ENCODE measurements at places on chromosomes 3 and 15.

GRCh38 chr3:15345608-15346137, 13.3 kb upstream of the SH3BP5 start:
- DNase-seq = no peak

DNA sequence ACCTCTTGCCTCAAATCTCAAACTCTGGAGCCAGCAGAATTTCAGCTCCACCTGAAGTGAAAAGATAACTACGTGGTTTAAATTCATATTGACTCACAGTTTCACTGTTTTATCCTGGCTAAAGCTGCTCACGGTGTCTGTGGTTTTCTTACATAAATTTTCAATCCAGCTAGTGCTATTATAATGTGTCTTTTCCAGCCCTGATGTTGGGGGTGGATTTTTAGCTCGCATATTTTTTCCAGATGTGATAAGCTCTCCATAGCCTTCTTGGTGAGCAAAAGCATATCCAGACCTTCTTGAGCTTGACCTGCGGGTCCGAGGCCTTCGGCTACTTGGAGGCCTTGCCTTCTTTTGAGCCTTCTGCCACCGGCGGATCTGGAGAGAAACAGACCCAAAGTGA, 239.3 kb downstream of the DTWD1 start:
- no peak for DNase-seq

DNA sequence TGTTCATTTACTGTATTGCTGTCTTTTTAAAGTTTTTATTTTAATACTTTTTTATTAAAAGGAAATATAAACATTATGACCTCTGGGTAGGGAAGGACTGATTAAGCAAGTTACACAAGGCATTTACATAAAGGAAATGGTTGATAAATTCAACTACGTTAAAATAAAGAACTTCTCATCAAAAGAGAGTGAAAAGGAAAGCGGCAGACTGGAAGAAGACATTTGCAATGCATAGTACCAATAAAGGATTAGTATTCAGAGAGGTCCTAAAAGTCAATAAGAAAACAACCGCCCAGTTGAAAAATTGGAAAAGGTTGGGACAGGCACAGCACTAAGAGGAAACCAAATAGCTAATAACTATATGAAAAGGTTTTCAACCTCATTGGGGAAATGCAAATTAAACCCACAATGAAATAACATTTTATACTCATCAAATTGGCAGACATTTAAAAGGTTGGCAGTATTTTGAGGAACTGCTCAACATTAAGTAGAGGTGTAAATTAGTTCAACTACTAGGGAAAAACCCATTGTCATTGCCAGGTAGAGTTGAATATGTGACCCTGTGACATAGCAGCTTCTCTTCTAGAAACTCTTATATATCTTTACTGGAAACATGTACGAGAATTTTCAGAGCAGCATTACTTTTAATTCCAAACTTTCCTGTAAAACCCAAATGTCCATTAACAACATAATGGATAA, 9.5 kb downstream of the PDE8A start:
- DNase-seq = no peak

- DNase-seq = no peak
Measured at GRCh38 chr3:130316169-130316568, 29.3 kb upstream of the COL6A5 start.

- DNase-seq = no peak
Measured at GRCh38 chr3:32045091-32045915, 61.1 kb upstream of the GPD1L start.

DNA sequence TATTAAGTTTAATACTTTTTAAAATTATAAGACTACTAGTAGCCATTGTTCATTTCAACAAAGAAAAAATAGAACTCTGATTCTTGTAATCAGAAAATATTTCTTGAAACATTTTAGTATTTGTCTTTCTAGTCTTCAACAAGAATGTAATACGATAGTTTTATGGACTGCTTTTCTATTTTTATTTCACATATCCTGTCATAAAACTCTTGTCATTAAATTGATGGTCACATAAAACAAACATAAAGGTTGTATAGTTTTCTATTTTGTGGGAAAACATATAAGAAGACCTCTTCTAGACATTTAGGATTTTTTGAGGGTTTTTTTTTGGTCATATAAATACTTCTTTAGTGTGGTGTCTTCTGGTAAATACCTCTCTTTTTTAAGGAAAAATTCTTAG, 62.4 kb downstream of the ATP2C1 start:
- DNase-seq = no peak

GRCh38 chr3:185153171-185153771, 411 bp upstream of the C3orf70 start:
- no peak for DNase-seq

DNA sequence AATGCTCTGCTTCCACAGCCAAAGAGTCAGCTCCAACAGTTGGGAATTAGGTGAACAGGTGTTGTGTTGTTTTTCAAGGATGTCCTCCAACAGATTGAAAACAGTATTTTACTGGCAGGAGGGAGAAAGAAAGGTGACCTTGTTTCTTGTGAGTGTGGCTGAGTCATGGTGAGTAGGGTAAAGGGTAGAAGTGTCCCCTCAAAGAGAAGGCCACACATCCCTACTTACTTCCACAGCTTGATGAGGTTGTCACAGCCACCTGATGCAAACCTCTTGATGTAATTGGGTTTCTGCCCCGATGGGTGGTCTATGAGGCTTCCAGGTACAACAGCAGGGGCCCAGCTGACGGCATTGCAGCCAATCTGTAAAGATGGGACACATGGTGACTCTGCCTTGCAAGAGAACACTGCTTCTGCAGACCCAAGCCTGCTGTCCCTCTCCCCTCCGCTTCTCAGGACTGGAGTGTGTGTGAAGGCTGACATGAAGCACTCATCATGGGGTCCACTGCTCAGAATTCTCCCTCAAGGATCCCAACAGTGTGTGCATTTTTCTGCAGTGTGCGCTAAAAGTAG, 12.7 kb upstream of the GHRL start:
- DNase-seq = no peak

DNA sequence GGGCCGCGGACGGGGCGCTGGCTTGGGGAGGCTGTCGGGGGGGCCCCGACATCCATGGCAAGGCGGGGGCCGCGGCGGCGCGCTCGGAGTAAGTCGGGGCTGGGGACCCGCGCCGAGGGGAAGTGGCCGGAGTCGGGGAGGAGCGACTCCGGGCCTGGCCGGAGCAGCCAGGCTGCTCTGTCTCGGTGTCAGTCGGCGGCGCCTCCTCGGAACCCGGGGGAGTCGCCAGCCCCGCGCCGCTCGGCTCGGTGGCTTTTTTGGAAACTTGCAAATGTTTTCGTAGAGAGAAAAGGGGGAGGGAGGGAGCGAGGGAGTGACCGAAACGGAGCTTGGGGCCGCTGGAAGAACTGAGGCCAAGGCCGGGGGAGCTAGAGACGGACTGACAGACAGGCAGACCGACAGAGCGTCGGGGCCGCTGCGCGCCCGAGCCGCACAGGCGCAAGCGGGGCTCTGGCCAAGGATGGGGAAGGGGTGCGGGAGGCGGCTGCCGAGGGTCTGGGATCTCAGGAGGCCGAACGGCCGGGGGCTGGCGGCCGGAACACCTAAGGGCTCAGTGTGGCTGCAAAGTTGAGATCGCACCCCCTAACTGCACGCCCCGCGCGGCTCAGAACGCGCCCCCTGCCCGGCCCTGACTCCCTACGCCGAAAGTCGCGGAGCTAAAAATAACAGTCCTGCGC, 5.0 kb downstream of the PTH1R start:
- DNase-seq = no peak

DNA sequence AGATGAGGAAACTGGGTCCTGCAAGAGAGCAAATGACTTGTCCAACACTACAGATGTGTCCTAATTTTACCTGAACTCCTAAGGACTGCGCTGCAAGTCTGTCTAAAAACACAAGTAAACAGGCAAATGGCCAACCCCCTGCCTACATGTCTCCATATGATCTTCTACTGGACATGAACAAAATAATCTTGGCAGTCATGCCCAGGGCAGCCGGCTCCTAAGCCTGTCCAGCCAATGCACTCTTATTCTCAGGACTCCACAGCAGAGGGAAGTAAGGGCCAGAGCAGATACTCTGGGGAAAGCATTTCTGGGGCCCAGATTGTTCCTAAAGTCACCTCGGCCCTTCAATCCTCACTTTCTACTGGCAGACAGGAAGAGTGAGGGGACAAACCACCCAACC, 10.3 kb downstream of the COLQ start:
- DNase-seq = no peak

- no peak for DNase-seq
Measured at GRCh38 chr3:127043731-127044510, 61.0 kb downstream of the PLXNA1 start.

- DNase-seq = no peak
Measured at GRCh38 chr3:64224826-64225610, at the start of gene PRICKLE2. Gene PRICKLE2 (minus strand): TSS chr3:64225466. CDS start chr3:64198927, 26,539 bp downstream.

- DNase-seq = no peak
Measured at GRCh38 chr15:36501063-36501678, 78.3 kb upstream of the CDIN1 start.

DNA sequence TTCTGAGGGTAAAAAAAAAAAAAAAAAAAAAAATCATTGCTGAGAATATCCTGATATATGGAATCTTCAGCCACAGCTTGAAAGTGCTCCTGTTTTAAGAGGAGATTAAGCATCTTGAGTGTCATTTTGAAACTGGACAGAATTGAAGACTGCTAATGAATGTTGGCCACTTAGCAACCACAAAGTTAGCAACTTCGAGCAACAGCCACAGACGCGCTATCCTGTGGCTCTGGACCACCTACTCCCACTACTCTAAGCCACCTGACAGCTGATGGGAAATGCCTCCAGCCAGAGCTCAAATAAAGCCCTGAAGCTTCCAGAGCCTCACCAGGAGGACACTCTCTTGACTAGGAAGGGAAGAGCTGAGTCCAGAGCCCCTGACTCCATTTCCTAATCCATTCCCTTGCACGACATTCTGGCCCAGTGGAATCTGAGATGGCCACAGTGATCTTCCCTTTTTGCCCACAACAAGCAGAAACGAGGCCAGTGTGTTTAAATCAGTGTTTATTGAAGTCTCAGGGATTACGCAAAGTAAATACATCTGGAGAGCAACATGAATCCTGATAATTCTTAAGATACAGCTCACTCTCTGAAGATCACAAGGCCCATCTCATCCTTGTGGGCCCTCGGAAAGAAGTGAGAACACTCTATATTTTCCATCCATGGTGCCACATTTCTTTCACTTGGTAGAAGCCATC, 58.6 kb downstream of the TMEM212 start:
- no peak for DNase-seq

DNA sequence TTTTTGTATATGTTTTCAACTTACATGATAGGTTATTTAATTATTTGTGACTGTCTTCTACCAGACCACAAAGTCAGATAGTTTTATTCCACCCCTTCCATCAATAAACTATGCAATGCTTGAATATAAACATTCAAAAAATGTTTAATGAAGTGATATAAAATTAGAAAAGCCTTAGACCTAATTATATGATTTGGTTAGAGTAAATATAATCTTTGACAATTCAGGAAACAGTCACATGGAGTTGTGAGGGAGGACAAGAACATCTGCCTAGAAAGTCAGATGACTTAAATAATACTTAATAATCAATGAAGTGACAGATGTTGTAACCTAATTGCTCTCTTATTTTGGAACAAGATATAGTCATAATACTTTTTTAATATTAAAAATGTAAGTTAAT, 710.3 kb downstream of the ZBBX start:
- DNase-seq = no peak

DNA sequence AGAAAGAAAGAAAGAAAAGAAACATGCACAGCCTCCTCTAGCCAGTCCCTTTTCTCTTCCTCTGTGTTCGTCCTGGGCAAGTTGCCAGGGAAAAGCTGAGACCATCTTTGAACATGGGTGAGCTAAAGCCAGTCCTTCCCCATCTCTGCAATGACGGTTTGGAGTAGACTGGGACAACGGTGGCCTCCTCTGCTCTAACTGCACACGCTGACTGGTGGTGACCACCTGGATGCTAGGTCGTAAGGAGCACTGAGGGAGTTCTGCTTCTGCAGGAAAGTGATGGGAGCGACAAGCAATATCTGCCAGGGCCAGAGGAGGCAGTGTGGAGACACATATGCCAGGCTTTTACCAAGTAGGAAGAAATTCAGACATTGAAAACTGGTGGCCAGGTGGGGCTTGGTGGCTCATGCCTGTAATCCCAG, 111.7 kb downstream of the NUP210 start:
- DNase-seq = no peak

DNA sequence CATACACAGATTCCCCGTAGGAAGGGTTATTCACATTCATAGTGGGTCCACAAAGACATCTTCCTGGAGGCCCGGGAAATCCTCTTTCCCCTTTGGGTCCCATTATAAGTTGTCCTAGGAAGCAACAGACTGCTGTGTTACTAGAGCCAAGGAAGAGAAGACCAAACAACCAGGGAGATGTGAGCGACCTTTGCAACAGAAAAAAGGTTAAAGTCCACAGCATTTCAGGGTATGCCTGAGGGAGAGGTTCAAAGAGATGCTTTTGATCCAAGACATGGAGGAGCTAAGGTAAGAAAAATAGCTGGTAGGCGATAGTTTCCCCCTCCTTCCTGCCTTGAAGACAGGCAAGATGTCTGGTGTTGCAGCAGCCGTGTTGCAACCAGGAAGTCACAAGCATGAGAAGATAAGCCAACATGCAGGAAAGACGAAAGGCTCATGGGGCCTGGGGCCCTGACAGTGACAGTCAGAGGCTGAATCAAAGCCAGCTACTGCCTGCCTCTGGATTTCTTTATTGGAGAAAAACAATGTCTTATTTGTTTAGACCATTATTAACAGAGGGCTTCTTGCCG, 30.9 kb downstream of the EAF1 start:
- no peak for DNase-seq

DNA sequence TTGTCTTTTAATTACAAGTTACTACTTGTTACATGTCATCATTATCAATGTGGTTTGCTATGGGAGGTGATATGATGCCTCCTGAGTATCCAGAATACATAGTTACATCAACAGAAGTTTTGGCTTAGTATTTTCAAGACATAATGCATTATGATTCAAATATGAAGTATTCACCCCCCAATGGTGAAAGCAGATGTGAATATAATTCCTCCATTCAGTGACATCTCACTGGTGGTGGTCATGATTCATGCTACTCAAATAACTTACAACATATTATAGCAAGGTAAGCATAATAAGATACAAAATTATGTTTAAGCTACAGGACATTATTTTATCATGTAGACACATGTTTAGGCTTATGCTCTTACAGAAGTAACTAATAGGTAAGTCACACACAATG, 34.9 kb upstream of the TTBK2 start:
- DNase-seq = no peak

DNA sequence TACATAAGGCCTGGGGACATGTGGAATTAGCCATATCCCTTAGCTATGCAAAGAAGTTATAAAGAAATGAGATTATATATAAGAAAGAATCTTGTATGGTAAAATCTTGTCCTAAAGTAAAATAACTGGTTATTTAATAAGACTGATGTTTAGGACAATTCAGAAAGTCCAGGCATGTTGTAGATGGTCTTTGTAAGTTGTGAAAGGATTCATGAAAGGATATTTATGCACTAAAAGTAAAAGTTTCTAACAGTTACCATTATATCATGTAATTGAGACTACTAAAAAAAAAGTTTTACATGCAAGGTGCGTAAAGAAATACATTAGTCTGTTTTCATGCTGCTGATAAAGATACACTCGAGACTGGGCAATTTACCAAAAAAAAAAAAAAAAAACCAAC, 146.3 kb downstream of the FMN1 start:
- no peak for DNase-seq

GRCh38 chr3:194235160-194235559, 99.2 kb downstream of the HES1 start:
- DNase-seq = no peak

Data from T follicular helper cell (primary cell).